ENCODE measurements at places on chromosomes 12 and 14.

GRCh38 chr14:88321692-88322503, 1.2 kb downstream of the KCNK10 start:
- DNase-seq: no peak

- DNase-seq: no peak
These were observed 387.5 kb downstream of the TMEM121 start for GRCh38 chr14:105913861-105914260.

GRCh38 chr12:65333649-65334048, 55.2 kb downstream of the MSRB3 start:
- no peak for DNase-seq

- DNase-seq: no peak
These were observed 93.8 kb upstream of the MON2 start for GRCh38 chr12:62372825-62373224.

All from activated gamma-delta T cell treated with anti-CD3 and anti-CD28 coated beads, Interleukin-2, amount 50 U/mL, for 16 hours (primary cell).